ENCODE measurements at places on chromosomes 2 and 18.

- DNase-seq = no peak
These were observed 13.5 kb upstream of the CNOT11 start for GRCh38 chr2:101238930-101239759.

DNA sequence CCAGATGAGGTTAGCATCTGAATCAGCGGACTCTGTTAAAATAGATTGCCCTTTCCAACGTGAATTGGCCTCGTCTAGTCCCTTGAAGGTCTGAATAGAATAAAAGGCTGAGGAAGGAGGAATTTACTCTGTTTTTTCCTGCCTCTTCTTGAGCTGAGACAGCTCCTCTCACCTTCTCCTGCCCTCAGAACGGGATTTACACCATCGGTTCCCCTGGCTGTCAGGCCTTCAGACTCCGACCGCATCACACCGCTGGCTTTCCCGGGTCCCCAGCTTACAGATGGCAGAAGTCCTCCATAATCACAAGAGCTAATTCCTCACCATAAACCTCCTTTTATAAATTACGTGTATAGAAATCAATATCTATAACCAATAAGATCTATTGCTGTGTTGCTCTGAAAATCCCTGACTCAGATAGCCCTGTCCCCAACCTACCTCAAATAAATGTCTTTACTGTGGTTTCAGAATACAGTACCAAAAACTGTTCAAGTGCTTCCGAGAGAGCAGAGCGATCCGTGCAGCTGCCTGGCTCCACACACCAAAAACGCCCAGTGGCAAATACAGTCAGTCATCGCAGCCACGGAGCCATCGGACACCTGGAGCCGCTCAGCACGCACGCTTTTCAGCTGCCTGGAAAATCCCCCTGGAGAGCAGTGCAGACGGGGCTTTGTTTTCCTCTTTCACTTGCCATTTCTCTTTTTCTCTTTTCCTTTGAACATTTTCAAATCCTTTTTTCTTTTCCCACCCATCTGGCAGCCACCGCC, 196.9 kb downstream of the NRP2 start:
- no peak for DNase-seq

DNA sequence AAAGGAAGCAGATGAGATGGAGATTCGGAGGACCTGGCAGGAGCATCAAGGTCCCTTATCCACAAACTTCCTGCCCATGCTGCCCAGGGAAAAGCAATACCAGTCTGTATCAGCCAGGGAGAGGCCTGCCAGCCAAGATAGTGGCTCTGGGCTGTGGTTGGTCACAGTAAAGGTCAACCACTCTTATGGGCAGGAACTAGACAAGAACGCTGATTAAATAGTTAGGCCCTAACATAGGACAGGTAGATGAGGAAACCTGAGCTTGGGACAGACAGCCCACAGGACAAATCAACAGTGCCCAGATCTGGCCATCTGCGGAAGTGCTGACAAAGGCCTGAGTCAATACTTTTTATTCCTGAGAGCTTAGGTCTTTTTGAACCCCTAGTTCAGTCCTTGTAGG, 10.7 kb downstream of the PSTPIP2 start:
- DNase-seq = no peak

DNA sequence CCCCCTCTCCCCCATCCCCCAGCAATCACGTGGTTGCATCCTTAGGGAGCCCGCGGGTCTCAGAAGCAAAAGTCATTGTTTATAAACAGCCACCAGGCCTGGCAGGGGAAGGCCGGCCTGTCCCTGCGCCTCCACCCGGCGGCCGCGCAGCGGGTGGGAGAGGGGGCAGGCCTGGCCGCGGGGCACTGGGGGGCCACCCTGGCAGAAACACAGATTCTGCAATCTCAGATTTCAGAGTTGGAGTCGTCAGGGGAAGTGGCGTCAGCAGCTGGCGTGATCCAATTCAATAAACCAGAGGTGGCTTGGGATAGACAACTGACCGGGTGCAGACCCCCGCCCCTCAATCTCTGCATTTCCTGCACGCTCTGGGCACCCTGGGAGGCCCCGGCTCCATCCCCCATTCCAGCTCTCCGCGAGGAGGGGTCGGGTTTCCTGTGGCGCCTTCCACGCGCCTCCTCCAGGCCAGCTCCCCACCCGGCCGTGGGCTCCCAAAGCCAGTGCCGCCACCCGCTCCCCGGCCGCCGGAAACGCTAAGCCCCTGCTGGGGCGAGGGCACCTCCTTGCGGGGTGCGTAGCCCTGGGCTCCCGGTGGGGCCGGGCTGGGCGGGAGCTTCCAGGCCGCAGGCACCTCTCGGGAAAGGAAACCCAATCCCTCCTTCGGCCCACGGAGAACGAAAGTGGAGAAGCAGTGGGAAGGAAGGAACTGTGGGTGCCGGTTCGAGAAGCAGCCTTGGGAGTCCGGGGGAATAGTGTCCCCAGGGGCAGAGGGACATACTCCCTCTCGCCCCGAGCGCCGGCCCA, 1.1 kb downstream of the BIN1 start:
- no peak for DNase-seq

DNA sequence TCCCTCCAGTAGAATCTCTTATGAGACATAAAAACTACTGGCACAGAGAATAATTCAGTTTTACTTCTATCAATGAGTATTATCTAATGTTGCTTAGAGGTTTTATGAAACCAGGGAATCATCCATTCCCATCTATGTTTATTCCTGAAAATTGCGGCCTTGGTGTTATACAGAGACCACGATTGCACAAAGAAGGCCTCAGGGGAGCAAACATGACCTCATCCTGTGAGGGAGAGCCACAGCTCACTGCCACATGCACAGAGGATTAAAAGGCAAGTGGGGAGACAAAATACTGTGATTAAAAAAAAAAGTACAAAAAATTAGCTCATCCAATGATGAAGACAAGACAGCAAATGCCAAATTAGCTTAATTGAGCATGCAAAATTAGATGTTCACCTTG, 111.8 kb upstream of the SLC35G4 start:
- peak; percentile 55 for DNase-seq

DNA sequence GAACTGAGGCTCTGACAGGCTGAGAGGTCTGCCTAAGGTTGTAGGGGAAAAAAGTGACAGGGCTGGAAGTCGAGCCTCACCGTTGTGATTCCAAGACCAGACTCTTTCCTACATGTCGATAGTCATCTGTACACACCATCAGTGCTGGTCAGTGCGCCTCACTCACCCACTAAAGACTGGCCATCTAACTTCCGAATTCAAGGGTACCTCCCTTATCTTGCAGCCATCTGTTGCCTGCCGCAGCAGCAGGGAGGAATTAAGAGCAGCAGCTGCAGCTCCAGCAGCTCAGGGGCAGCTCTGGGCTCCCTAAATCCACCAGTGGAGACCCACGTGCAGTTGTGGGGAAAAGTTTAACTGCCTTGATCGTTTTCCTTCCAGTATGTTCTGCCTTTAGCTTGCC, 32.6 kb upstream of the GPR39 start:
- no peak for DNase-seq

DNA sequence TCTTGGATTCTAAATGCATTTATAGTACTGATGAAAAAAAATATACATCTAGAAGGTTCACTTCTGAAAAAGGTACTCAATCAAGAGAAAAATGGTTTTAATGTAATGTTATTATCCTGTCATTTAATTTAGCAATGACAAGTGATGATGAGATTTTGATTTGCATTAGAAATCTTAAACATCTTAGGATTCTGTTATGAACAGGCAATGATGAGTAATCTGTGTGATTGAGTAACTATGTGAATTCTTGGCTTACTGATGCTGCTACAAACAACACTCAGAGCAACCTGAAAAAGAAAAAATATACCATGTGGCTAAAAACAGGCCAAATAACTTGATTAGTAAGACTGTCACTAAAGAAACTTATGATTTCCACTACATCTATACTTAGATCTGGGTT, 30.1 kb downstream of the RBKS start:
- peak; percentile 82 for DNase-seq

DNA sequence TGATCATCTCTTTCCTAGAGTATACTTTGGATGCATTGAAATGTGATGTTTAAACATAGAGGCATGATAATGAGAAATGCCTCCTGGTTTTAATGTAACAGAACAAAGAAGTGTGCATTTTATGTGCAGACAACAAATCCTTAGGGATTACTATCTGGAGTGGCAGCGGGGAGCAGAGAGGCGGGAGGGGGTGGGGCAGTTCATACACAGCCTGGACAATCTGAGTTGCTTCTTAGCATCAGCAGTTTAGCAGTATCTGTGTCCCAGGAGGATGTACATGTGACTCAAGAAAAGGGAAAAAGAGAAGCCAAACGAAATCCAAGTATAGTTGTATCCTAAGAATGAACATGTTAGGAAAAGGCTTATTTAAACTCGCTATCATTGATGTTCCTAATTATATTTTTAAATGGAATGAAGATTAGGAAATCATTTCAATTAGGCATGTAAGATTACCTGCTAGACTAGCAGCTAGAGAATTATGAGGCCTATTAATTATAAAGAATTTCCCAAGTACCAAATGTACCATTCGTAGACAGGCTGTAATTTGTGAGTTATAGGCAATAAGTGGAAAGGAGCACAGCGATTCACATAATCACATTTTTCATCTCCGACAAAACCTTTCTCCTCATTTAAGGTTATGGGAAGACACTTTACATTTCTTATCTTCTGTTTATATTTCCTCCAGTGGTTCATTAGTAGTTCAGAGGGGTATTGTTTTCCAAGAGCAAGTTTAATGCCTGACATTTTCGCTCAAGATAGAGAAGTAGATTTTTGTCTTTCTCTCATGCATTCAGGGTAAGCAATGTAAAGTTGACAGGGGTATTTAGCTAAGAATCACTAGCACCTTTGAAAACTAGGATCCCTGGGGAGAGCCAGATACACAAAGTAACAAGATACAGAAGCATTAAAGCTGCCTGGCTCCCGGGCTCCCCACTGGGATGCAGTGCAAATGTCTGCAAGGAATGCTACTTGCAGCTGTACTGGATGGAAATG, 141.3 kb upstream of the NOSTRIN start:
- no peak for DNase-seq

DNA sequence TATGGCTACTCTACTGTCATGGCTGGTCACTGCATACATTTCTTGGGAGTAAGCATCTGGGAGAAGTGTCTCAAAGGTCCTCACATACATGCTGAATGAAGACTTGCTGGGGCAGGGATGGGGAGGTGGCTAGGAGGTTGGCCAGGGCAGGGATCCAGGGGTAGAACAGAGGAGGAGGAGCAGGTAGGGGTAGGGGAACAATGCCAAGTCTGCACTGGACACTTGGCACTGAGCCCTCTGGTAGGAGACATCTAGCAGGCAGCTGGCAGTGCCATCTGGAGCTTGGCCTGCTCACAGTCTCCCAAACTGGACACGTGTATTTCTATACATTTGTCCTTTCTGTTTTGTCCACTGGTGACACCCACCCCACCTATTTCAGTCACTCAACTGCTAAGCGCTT, 62.7 kb upstream of the REV1 start:
- DNase-seq = no peak

- DNase-seq = no peak
These were observed 321.5 kb downstream of the XIRP2 start for GRCh38 chr2:167209784-167210183.

GRCh38 chr2:132815516-132815915, 145.5 kb upstream of the LYPD1 start:
- DNase-seq = peak; percentile 59

DNA sequence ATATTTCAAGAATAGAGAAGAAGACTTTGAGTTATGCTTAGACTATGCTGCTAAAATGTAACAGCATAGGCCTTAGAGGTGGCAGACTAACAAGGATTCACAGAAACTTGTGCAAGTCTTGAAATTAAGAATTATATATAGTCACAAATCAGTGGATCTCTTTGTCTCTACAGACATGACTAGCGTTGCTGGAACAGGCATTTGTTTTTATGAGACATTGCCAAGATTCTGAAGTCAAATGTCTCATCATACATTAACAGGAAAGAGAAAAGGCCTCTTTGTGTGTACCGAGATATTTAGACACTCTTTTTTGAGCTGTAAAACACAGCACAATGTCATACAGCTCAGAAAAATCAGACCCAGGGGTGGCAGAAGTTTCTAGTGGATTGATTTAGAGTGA, 207.1 kb downstream of the TMX3 start:
- DNase-seq = peak; percentile 22

- no peak for DNase-seq
These were observed 155.5 kb downstream of the ZFP36L2 start for GRCh38 chr2:43070676-43071502.

DNA sequence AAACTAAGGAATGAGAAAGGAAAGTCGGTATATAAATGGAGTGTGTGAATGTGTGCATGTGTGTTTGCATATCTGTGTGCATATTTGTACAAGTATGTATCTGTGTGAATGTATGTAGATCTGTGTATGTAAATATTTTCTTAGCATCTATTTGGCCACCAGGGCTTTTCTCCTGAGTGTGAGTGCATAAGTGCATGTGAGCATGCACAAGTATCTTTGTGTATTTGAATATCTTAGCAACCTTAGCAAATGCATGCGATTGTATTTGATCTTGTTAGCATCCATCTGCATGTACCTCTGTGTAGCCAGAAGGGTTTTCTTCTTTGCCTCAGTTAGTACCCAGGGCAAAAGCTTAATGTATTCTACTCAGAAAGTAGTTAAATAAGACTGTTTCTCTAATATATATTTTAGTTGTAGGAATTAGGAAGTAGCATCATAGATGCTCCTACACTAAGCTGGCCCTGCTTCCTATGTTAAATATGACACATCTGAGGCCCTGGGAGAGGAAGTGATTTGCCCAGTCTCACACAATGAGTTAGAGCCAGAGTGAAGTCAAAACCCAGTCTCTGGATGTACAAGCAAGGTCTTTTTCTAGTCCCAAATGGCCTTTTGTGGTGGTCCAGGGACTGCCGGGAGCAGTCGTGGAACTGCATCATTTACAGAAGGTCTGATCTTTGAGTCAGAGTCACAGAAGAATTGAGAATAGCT, 9.2 kb downstream of the FKBP1B start:
- no peak for DNase-seq

DNA sequence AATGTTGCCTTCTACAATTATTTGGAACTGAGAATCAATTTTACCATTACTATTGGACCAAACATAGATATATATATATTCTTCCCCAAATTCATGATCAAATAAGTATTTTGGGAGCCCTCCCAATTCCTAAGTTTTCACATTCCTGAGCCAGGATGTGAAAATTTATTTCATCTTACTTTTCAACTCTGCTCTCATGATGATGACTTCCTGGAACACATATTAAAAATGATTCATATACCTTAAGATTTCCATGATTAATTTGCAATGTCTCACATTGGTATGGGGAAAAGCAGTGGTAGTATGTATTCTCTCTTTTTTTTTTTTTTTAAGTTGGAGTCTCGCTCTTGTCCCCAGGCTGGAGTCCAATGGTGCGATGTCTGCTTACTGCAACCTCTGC, 596.1 kb upstream of the ZEB2 start:
- DNase-seq = no peak

GRCh38 chr2:14712111-14712510, 79.6 kb downstream of the LRATD1 start:
- no peak for DNase-seq

All from mammary epithelial cell (primary cell).